ENCODE measurements at places on chromosomes 2 and 18. TPM values are rescaled to one million over a fixed set of nuclear protein-coding genes. Genes with fewer than 3 reads are reported as not detected.

The LDLRAD4 gene
- not detected for polyA plus RNA-seq

The FKBP1B gene
- 19.7 TPM for polyA plus RNA-seq

The SERPINB13 gene
- not detected for polyA plus RNA-seq

The RMND5A gene
- polyA plus RNA-seq = 15.2 TPM

The PROM2 gene
- 0.12 TPM for polyA plus RNA-seq

The DES gene
- 19.8 TPM for polyA plus RNA-seq

The CD28 gene
- polyA plus RNA-seq = not detected
